ENCODE measurements at places on chromosomes 7 and 10.

GRCh38 chr10:3357737-3358136, 185.2 kb upstream of the PITRM1 start:
- no peak for DNase-seq

- DNase-seq, result no peak
Measured at GRCh38 chr7:18119985-18120384, 92.3 kb upstream of the PRPS1L1 start.

DNA sequence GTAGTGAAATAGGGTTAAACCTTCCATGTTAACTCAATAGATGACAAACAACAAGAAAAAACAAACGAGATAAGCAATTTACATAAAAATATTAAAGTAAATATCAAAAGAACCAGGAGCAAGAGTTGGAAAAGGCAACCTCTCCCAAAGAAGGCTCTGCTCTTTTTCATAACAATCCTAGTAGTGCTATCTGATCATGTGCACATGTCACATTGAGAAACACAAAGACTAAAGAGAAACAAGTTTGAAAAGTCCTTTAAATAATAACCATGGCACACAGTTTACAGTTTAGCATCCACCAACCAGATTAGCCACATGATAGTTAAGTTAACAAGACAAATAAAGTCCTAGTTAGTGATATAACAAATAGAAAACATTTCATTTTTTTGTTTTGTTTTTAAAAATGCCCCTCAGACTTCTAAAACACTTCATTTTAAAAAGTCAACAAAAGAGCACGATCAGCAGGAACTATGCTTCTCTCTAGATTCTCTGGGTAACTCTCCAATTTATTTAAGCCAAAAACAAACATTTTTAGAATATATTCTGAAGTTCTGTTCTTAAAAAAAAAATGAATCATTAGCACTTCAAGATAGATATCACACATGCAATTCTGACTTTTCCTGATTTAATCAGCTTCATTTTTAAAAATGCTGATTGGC, 110.4 kb downstream of the PARD3 start:
- DNase-seq, result no peak

- DNase-seq, result no peak
Measured at GRCh38 chr7:45242698-45243097, 85.1 kb downstream of the RAMP3 start.

DNA sequence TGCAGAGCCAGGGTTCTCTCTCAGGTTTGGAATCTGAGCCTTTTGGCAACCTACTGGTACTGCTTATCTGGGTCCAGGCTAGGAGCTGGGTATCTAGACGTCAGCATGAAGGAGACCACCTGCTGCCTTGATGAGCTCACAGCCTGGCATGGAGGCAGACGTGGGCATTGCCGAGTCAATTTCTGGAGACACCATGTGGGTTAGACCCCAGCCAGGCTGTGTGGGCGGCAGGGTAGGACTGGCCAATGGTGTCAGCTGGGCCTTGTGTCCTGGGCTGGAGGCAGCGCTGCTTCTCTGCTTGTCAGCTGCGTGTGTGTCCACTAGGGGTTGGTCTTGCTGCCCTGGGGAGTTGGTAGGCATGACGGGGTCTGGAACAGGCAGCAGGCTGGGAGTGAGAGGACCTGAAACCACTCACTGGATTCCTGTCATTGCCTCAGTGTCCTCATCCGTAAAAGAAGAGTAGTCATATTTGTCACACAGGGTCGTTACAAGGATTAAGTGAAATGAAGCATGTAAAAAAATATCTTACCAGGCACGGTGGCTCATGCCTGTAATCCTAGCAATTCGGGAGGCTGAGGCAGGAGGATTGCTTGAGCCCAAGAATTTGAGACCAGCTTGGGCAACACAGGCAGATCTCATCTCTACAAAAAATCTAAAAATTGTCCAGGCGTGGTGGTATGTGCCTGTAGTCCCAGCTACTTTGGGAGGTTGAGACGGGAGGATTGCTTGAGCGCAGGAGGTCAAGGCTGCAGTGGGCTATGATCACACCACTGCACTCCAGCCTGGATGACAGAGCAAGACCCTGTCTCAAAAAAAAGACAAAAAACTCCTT, 31.7 kb upstream of the ANKRD2 start:
- no peak for DNase-seq

GRCh38 chr7:29249383-29249750, 54.8 kb downstream of the CHN2 start:
- DNase-seq, result no peak

DNA sequence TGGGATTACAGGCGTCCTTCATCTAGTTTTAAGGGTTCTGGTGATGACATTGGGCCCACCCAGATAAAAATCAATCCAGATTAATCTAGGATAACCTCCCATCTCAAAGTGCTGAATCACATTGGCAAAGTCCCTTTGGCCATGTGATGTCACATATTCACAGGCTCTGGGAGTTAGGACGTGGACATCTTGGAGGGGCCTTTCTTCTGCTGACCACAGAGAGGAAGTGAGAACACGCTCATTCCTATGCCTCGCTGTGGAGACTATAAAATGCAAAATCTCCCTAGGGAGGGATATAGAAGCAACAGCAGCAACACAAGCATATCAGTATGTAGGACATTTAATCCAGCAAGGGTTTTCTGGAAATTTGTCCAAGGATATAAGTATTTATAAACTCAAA, 266.0 kb upstream of the PITRM1 start:
- DNase-seq, result no peak

DNA sequence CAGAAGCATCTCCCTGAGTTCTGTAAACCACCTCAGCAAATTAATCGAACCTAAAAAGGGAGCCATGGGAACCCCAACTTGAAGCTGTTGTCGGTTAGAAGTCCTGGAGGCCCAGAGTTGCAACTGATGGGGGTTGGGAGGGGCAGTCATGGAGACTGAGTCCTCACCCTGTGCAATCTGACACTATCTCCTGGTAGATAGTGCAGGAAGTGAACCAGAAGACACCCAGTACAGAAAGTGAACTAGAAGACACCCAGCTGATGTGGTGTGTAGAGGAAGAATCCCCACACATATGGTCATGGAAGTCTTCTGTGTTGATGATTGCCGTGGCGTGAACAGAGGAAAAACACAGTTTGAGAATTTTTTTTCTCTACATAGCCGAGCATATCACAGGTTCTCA, 58.8 kb upstream of the SRRM3 start:
- DNase-seq, result no peak

DNA sequence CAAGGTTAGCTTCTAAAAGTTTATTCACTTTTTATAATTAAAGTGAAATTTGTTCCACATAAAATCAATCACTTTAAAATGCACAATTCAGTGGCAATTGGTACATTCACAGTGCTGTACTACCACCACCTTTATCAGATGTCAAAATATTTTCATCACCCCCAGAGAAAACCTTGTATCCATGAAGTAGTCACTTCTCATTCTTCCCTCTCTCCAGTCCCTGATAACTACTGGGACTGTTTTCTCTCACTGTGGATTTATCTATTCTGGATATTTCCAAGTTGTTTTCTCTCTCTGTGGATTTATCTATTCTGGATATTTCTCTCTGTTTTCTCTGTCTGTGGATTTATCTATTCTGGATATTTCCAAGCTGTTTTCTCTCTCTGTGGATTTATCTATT, 435.4 kb upstream of the CNTNAP2 start:
- DNase-seq, result no peak

DNA sequence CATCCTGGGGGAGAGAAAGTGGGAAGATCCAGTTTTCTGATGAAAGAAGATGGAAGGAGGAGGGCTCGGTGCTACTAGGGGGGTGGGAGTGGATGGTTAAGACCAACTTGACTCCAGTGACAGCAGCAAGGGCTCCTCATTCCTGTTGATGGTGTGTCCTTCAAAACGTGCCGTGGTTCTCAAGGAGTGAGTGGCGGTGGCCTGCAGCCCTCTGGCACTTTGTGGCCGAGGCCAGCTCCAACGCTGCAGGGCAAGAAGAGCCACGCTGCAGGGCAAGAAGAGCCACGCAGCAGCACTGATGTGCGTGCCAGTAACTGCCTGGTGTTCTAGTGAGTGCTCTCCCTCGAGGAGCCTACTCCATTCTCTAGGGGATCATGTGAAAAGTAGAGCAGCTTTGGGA, 72.1 kb downstream of the GRK5 start:
- DNase-seq, result no peak

DNA sequence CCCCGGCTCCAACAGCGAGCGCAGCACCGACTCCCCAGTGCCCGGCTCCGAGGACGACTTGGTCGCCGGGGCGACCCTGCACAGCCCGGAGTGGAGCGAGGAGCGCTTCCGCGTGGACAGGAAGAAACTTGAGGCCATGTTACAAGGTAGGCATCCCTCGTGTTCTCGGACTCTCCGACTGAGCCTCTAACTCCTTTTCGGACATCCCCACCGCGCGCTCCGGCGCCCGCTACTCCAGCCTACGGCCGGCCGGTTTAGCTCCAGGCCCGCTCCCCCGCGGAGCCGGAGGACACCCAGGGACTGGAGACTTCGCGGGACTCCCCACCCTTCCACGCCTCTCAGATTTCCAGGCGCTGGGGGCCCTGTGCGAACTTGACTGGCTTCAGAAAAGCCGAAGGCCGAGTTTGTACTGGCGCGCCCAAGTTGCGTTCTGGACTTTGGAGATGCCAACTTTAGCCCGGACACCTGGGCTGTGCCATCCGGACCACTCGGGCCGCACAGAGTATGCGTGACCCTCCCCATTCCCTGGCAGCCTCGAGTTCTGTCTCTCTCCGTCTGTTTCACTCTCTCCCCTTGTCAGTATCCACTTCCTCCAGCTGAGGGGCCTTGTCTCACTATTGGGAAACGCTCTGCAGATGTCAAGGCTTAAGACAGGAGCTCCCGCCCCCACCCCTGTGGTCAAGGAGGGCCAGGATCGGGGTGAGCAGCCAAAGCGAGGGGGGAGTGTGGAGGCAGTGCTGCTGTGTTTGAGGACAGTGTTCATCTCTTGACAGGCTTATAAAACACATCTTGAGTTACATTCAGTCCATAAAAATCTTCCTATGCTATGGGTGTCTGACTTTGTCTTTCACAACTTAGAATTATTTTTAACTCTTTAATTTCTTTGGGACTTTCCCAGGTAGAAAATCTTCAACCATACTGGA, 777 bp downstream of the BICC1 start:
- peak; percentile 59 for DNase-seq

GRCh38 chr7:107474104-107474521, 4.3 kb downstream of the GPR22 start:
- DNase-seq, result no peak

DNA sequence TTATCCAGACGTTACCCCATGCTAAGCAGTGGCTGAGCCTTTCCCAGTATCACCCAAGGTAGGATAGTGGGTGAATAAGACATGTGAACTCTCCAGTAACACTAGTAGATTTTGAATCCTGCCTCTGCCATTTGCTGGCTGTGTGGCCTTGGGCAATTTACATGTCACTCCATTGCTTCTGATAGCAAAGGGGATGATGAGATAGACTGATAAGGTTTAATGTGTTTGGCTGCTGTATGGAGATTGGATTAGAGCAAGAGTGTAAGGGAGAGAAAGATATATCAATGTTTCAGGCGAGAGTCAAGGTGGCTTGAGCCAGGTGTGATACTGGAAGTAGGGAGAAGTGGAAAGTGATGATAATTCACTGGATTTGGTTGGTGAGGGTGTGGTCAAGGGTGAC, 40.1 kb upstream of the EEPD1 start:
- no peak for DNase-seq

DNA sequence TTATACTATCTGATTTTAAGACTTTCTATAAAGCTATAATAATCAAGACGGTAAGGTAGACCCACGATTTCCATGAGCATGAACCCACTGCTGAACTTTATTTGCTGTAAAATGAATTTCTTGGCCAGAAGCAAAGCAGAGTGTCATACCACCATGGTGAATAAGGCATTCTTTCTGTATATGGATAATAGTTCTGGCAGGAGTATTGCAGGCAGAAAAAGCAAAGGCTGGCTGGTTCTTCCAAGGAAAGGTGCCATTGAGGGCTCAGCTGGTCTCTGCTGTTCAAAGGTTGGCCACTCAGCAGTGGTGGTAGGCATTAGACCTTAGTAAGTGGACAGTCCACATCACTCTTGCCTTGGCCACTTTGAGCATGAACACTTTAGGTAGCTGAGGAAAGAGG, 104.1 kb upstream of the KCNMA1 start:
- no peak for DNase-seq

DNA sequence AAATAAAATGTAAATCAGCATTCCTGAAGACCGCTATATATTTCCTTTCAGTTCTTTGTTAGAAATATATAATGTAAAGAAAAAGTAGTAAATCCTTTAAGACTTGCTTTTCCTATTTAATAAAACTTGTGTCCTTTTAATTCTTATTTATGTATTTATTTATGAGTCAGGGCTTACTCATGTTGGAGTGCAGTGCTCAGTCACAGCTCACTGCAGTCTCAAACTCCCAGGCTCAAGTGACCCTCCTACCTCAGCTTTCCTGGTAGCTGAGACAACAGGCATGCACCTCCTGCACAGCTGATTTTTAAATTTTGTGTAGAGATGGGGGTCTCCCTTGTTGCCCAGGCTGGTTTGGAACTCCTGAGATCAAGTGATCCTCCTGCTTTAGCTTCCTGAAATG, 724.5 kb downstream of the ANKRD7 start:
- DNase-seq, result no peak

DNA sequence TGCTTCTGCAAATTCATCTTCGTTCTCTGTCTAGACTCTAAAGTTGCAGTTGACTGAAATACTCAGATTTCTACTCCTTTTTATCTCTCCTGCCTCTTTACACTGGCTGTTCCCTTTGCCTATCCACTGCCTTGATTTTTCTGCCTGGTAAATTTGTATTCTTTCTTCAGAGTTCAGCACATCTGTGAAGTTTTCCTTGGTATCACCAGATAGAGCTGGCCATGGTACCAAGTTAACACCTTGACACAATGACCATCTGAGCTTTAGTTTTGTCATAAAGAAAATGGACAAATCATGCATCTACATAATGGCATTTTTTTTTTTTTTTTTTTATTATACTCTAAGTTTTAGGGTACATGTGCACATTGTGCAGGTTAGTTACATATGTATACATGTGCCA, 143.0 kb downstream of the PPP1R3A start:
- DNase-seq, result no peak

DNA sequence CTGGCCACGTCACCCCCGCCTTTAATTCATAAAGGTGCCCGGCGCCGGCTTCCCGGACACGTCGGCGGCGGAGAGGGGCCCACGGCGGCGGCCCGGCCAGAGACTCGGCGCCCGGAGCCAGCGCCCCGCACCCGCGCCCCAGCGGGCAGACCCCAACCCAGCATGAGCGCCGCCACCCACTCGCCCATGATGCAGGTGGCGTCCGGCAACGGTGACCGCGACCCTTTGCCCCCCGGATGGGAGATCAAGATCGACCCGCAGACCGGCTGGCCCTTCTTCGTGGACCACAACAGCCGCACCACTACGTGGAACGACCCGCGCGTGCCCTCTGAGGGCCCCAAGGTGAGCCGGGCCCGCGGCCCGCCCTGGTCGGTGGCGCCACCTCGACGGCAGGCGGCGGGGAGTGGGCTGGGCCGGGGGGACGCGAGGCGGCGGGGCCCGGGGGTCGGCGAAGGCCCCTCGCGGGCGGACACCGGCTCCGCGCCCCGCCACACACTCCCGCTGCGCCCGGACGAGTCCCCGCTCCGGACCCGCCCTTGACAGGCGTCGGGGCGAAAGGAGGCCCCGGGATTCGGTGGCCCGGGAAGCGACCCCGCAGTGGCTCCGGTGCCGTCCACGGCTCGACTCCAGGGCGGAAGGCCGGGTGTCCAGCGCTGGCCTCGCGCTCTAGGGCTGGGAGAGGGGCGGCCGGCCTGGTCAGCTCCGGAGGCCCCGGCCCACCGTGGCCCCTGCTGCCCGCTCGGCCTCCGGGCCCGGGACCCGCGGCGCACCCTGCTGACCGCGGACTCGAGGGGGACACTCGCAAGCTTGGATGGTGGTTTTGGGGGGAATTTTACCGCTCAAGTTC, 557 bp downstream of the BAG3 start:
- DNase-seq, result no peak
